ENCODE measurements at places on chromosomes 11 and 22.

GRCh38 chr11:6323291-6323905, 3.1 kb upstream of the CAVIN3 start:
- DNase-seq = no peak

- DNase-seq = no peak
Measured at GRCh38 chr11:4041731-4042391, 52.7 kb upstream of the RRM1 start.

DNA sequence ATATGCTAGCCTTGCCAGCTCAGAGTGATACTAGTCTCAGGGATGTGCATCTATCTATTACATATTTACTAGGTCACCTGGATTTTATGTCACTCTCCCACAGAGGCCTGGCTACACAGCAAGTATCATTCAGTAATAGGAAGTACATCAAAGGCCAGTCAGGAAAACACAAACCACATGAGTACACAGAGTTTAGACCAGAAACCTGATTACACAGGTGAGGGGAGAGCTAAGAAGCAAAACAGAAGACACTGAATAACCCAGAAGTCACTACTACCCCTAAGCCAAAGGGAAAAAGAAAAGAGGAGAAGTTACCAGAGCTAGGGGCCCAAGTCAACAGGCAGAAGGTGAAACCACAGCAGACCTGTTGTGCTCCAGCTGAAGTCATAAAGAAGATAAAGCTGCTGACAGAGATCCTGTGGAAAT, 13.3 kb downstream of the LPXN start:
- peak; percentile 35 for DNase-seq

- DNase-seq = no peak
Measured at GRCh38 chr11:77269484-77270123, 31.9 kb downstream of the GDPD4 start.

- DNase-seq = no peak
Measured at GRCh38 chr11:129131316-129131715, 60.8 kb downstream of the ARHGAP32 start.

DNA sequence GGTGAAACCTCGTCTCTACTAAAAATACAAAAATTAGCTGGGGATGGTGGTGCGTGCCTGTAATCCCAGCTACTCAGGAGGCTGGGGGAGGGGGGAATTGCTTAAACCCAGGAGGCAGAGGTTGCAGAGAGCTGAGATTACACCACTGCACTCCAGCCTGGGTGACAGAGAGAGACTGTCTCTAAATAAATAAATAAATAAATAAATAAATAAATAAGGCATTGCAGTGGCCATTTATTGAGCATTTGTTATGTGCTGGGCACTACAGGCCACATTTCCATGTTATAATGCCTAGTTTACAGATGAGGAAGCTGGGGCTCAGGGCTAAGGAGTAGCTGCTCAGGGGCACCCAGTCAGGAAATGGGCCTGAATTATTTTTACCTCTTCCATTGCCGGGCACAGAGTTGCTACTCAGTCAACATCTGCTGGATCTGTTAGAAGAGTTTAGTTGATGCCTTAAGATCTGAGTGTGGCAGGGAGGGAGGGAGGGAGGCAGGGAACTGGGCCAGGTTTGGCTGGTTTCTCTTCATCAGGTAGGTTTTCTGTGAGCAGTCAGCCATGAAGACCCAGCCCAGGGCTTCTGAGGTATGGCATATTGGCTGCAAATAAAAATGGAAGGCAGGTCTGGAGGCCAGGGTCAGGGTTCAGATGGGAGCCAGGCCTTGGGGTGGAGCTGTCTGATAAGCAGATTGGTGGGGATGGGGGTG, 5.6 kb downstream of the PVALB start:
- DNase-seq = no peak

DNA sequence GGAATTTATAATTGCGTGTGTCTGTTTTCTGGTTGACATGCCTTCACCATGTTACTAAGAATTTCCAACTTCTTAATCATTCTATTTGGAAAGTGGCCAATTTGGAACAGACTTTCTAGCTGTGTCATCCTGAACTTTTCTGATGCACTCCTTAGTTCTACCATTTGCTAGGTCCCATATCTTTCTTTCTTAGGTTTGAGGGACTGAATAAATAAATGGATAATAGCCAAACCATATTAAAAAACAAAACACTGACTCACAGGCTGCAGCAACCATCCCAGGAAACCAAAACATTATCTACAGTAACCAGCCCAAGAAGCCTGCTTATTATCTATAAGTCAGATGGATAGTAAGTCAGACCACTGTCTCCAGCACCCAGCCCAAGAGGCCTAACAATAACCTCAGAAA, 57.5 kb upstream of the PLET1 start:
- no peak for DNase-seq

DNA sequence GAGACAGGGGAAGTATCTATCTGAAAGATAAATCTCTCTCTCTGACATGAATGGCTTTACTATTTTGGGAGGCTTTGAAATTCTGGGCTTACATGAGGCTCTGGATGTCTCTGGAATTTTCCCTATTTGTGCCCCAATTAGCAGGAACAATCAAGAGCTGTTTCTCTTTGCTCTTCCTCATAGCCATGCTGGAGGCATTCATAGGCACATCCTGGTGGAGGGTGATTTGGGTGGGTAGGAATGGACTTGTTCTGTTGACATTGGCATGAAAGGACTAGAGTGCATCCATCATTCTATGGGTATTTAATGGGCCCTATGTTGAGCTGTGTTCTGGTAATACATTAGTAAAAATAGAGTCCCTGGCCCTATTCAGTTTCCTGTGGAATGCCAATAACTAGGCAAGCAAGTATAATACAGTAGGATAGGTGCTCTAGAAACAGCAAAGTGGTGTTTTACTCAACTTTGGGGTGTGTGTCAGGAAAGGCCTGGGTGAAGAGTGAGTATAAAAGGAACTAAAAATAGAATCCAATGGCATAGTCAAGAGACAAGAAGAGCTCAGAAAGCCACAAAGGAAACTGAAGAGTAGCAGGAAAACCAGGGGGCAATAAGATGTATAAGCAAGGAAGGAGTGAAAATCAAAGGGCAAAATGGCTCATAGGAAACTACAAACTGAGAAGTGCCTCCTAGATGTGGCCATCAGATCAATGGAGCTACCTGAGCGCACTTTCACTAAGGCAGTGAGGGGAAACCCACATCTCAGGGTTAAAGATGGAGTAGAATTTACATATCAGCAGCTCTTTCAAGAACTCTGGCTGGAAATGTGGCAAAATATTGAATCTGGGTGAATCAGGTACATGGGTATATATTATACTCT, 45.0 kb downstream of the CWC15 start:
- DNase-seq = no peak

DNA sequence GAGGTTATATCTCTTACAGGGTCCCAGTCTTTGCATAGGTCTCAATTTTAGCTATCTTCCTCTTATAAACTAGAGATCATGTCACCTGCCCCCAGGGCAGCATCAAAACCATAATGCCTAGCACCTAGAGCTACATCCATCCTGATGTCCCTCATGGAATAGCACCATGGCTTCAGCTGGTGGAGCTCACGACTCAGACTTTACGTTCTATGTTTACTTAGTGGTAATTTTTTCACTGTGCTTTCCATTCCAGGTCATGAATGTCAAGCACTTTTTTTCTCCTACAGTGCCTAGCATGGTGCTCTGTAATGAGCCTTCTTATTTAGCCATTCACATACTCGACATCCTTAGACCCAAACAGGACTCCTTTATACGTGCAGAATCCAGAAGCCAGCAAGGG, 58.4 kb downstream of the RPUSD4 start:
- no peak for DNase-seq

DNA sequence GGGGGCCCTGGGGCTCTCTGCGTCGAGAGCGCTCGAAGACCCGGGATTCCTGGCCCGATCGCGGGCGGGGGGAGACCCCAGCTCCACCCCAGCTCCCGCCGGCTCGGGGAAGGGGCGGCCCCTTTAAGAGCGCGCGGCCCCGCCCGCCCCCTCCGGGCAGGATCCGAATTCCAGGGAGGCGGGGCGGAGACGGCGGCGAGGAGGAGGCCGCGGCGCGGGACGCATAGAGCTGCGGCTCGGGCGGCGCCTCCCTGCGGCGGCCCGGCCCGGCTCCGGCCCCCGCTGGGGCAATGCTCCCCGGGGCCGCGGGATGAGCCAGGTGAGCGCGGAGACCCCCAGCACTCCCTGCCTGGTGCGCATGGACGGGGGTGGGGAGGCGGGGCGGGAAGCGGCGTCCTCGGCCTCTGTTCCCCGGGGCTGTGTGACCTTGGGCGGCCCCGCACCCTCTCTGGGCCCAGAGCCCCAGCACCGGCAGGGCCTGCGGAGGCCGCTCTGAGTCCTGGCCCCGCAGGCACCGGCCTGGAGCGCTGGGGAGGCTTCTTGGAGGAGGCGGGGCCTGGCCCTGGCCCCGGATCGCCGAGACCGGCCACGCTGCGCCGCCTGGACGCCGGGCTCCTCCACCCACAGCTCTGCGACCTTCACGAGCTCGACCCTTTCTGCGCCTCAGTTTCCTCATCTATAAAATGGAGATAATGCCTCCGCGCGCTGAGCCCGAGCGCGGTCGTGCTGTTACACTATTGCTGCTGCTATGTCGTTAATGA, 565 bp downstream of the GAS2L1 start:
- DNase-seq = peak; percentile 31

Measured in CD4-positive, alpha-beta T cell treated with Interleukin-10 for 1 hour (primary cell).